AG04450 (cell line): ENCODE measurements at places on chromosomes 3 and 15.

DNA sequence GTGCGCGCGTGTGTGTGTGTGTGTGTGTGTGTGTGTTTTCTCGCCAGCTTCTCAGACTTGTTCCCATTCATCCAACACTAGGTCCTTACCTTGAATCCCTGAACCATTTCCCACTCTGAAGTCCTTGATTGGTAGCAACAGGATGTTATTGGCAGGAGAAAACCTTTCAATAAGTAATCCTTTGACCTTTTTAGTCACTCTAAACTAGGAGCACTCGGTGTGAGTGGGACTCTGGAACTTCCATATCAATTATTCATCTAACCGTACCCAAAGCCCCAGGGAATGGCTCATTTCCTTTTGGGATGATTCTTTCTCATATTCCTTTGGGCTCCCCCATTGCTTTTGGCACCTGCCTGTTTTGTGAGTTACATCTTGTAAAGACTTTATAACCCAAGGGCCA lies 140.2 kb upstream of the SPRED1 start:
- no peak for DNase-seq

DNA sequence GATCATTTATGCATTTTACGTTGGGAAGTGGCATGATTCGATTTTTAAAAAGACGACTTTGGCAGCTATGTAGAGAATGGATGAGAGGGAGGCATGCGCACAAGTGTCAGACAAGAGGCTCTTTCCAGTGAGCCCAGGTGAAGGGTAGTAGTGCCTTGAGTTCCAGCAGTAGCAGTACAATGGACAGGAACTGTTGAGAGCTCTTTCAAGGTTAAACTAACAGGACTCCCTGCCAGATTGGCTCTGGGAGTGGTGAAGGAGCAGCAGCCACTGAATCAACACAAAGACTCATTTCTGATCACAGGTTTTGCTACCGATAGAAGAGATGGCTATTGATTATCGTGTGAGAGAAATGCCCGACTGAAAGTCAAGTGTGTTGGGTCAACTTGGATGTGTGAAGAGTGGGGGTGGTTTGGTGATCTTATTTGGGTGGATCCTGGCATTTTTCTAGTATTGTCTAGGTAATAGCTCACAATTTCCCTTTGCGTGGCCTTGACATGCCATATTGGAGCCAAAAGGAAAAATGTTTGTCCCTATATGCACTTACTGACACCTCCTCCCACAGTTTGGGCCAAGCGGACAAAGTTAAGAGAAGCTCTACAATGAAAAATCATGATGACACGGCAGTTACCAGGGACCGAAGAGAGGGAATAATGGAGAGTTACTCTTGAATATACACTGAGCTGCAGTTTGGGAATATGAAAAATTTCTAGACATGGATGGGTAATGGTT lies 81.6 kb upstream of the MDFIC2 start:
- no peak for DNase-seq

DNA sequence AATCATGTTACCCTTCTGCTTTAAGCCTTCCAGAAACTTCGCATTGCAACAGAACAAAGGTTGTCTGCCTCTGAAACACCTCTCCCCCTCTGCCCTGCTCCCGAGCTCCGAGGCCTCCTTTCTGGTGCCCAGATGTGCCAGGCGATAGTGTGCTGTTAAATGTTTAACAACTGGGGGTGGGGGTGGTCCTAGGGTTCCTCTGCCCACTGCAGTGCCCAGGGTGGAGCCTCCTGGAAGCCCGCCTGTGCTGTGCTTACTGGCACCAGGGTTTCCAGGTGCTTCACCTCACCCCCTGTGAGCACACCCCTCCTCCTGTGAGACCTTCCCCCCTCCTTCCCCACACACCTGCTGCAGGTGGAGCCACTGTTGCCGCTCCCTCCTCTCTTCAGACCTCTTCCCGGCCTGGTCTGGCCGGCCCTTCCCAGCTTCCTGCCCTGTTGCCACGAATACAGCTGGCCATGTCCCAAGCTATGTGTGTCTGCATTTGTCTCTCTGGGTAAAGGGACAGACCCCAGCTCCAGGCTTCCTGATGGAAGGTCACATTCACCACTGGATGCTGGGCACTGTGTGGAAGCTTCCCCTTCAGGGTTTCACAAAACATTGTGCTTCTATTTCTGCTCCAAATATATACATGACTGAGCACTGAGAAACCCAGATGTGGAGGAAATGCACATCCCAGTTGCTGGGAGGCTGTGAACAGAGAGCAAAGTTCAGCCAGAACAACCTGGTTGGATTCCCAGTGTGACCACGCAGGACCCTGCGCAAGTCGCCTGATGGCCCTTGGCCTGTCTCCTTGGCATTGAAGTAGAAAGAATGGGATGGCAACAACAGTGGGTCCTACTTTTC lies 37.2 kb downstream of the MGLL start:
- DNase-seq: no peak

- DNase-seq: no peak
These were observed 8.7 kb upstream of the GP9 start for GRCh38 chr3:129051871-129052340.

GRCh38 chr15:65355173-65355987 lies 22.4 kb downstream of the IGDCC3 start:
- DNase-seq: no peak

DNA sequence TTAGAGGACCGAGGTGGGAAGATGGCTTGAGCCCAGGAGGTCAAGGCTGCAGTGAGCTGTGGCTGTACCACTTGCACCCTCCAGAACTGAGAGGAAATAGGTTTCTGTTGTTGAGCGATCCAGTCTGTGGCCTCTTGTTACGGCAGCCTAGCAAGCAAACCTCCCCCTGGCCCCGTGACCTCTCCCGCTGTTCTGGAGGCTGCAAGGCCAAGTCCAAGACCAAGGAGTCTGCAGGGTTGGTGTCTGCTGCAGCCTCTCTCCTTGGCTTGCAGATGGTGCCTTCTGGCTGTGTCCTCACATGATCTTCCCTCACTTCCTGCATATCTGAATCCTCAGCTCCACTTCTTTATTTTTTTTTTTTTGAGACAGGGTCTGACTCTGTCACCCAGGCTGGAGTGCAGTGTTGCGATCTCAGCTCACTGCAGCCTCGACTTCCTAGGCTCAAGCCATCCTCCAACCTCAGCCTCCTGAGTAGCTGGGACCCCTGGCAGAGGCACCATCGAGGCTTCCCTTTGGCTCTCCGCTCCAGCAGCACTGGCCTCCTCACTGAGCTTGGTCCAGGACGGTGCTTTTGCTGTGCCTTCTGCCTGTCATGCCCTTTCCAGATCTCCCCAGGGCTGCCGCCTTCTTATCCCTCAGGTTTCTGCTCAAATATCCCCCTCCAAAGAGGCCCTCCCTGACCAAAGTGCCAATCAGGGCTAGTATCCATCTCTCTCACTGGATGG lies 18.0 kb upstream of the PLXND1 start:
- DNase-seq: no peak

- DNase-seq: no peak
These were observed 38.6 kb downstream of the ACSBG1 start for GRCh38 chr15:78195735-78196201.

DNA sequence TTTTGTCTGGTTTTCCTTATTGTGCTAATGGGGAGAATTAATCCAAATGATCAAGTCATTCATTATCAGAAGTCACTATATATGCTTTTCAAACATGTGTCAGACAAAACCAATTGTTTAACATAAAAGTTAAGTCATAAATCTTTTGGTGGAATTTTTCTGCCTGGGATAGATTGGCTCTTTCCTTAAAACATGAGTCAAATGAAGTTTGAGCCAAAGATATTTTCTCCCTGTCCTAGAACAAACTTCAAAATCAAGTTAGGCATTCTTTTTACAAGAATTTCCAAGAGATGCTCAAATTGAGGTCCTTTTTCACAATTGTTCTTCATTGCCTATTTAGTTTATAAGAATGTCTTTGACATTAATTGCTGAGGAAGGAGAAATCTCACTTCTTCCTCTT lies 138.3 kb downstream of the UACA start:
- DNase-seq: no peak

DNA sequence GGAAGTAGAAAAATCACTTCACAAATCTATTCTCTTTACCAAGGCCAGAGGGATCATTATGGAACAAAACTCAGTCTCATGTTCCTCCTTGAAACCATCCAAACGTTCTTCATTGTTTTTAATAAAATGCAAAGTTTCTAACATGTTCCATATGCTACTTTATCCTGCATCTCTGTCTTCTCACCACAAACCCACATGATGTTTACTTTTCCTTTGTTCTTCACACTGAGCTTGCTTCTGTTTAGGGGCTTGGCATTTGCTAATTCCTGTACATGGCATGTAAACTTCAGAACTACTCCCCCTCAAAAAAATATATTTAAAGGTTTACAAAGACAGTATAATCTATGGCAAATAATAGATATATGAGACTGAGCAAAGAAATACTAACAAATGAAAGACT lies 651.4 kb downstream of the OTOL1 start:
- DNase-seq: no peak

- DNase-seq: peak; percentile 49
These were observed 70.8 kb downstream of the RAP2B start for GRCh38 chr3:153232851-153233271.

DNA sequence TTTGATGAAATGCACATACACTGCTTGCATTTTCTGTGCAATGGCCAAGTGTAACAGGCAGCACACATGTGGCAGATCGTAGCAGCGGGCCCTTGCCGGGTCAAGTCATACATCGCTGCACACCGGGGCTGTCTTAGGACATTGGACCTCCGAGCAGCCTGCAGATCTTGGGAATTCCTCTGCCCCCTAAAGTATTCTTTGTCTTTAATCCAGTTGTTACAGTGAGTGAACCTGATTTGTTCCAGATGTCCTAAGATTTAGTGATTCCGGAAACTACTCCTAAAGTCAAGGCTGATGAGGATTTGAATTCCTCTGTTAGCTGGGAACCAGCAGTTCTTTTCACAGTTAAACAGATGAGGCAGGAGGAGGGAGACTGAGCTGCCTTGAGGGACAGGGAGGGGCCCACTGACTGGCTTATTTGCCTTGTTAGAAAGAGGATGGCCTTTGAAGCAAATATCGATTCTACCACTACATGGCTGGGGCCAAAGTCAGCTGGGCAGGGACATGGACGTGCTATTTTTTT lies 190.7 kb upstream of the CTDSPL start:
- DNase-seq: no peak

DNA sequence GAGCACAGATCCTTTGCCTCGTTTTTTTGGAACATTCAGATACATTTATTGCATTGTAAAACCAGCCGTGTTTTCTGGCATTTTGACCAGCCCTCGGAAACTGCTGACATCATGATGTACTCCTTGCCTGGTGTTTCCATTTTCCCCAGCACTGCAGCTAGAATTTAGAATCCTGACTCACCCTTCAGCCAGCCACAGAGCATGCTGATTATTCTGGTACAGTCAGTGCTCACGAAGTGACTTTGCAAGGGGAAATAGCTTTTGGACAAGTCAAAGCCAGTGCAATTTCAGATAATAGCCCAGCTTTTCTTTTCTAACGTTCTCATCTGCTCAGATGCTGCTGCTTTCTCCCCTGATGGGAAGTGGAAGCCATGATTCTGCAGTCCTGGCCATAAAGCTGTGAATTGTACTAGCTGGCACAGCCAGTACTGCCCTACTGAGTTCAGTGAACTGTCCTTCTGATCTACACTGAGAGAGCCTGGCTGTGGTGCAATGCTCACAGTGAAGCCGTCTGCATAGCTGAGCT lies 12.1 kb upstream of the CNBP start:
- DNase-seq: peak; percentile 81

DNA sequence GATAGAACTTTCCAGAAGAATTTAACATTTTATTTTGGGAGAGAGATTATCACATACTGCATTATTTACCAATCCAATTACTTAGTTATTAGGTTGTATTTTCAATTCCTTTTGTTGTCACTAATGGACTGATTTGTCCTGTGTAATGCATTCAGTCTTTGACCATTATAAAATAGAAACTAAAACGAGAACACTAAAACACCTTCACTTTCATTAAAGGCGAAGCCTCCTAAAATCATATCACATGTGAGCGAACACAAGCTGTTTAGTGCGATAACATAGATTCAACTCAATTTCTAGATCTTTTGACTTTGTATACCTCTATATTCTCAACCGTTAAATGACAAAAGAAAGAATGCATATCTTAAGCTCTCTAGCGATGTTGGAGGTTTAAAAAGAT lies 253.4 kb downstream of the VGLL3 start:
- DNase-seq: no peak

DNA sequence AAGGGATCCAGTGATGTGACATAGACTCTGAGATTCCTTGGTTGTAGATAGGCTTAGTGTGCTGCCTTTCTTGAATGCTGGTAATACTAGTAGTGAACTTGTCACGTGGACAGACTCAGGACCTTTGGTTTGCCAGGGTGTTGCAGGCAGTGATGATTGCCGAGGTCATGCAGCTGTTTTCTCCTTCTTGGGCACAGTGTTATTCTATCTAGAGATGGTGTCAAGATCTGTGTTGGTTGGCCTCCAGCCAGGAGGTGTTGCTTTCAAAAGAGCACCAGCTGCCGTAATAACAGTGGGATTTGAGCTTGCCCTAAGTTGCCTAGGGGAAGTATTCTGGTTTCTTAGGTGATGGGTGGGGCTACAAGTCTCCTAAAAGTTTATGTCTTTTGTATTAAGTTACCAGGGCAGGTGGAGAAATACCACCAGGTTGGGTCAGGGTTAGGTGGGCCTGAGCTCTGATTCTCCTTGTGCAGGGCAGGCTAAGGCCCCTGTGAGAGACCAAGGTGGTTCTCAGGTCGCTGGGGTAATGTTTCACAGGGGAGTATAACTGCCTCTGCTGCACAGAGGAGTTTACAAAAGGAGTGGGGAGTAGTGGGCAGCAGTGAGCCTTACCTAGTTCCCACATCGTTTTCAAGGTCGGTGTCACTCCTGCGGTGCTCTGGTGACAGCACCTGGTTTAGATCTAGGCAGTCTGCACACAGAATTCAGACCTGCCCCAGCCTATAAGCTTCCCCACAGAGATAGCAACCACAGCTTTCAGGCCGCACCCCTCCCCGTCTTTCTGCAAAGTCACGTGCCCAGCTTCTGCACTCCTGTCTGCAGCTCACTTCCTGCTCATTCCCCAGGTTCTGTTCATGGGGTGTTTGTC lies 350.3 kb downstream of the DOCK3 start:
- no peak for DNase-seq

- no peak for DNase-seq
These were observed 227.5 kb upstream of the EPHA3 start for GRCh38 chr3:88879905-88880304.

DNA sequence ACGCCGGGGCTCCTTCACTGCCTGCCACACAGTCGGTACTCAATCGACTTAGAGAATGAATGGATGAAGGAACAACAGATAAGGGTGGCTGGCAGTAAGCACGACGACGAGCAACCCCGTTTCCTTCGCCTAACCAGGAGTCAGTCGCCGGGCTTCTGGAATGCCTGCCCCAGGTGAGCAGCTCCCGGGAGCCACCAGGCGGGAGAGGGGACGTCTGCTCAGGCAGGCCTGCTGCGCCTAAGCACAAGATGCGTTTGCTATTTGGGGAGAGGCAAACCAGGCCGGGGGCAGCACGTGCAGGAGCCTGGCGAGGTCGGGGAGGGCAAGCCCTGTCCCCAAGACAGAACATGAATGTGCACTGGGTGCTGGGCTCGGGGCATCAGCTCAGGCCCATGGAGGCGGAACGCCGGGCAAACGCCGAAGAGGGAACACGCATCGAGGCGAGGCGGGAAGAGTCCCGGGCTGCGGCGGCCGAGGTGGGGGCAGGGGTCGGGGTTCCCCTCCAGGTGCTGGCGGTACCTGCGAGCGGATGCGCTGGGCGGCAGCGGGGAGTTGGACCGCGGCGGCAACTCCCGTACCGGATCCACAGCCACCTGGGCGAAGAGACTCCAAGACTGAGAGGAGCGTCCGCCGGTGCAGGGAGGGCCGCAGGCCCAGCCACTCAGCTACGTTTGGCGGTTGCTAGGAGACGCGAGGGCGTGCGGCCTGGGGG lies at the start of gene CFAP92:
CFAP92 (minus strand) TSS at position 616 of the 712 bp plus-strand sequence. CDS start 772 bp downstream, outside the sequence.
- DNase-seq: no peak

- DNase-seq: no peak
These were observed 441.5 kb upstream of the ARHGEF26 start for GRCh38 chr3:153679714-153680113.

- DNase-seq: peak; percentile 33
These were observed 8.4 kb upstream of the GP5 start for GRCh38 chr3:194407423-194407822.
